Hippocampal formation (tissue), 2 donors: ENCODE measurements at places on chromosomes 13 and 19.
A peak's percentile ranks its signal among the peaks of the same experiment; 100 is the strongest.

- DNase-seq = no peak
Measured at GRCh38 chr13:46947425-46948191, 50.8 kb upstream of the HTR2A start.

DNA sequence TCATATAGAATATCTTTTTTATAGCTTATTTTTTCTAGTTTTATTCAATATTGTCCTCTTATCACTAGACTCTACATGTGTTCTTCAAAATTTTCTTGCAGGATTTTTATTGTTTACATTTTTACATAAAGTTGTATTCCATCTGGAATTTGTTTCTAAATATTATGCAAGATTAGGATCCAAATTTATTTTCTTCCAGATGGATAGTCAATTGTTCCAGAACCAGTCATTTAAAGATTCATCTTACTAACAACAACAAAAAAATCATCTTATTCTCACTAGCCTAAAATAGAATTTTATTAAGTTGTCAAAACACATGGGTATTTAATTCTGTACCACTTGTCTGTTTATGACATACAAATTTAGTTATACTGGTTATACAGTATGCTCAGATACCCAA is 390.4 kb upstream of the GPC6 start:
- DNase-seq = no peak

DNA sequence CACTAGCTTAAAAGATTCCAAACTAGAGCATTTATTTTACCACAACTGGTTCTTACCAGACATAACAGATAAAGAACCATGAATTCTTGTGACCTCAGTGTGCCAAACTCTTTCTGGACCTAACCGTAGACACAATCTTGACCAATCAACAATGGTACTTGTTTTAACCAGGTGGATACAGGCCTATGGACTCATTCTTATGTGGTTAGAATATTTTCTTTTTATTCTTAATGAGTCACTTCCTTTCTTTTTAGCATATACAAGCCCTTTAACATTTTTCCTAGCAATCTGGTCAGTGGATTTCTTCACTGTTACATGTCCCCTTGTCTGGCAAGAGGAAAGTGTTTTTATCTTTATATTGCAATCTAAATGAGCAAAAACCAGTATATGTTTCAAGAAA is 792.1 kb upstream of the SPRY2 start:
- DNase-seq = no peak

DNA sequence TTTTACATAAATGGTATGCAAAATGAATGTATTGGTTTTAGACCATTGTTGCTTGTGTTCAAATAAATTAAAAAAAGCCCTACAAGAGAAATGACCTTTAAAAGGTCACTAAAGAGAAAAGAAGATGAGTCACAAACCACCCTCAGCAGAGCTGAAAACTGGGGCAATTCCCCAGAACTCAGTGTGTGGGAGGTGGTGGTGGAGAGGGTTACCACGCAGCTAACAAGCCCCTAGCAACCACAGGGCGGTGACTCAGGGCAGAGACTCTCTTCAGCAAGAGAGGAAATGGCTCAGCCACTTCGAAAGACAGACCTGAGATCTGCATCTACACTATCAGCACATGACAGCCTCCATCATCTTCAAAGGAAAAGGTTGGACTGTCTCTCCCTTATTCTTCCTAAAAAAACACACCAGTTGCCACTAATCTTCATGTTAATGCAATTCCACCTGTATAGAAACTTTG is 29.4 kb upstream of the NDFIP2 start:
- DNase-seq = no peak

- no peak for DNase-seq
Measured at GRCh38 chr13:28653111-28653510, 5.8 kb upstream of the POMP start.

DNA sequence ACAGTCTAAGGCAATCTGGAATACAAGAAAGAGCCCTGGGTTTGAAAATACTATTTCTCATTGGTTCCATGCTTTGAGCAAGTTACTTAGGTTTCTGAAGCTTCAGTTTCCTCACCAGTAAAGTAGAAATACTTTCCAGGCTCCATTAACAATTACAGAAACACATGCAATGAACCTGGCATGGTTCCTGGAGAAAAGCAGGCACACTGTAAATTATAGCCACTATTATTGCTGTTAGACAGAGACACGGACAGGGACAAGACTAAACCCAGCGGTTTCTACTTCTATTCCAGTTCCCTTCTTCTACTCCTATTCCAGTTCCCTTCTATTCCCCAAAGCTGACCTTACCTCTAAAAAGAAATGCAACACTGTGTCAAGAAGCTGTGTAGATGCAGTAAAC is 41.2 kb downstream of the MIPEP start:
- DNase-seq = no peak

DNA sequence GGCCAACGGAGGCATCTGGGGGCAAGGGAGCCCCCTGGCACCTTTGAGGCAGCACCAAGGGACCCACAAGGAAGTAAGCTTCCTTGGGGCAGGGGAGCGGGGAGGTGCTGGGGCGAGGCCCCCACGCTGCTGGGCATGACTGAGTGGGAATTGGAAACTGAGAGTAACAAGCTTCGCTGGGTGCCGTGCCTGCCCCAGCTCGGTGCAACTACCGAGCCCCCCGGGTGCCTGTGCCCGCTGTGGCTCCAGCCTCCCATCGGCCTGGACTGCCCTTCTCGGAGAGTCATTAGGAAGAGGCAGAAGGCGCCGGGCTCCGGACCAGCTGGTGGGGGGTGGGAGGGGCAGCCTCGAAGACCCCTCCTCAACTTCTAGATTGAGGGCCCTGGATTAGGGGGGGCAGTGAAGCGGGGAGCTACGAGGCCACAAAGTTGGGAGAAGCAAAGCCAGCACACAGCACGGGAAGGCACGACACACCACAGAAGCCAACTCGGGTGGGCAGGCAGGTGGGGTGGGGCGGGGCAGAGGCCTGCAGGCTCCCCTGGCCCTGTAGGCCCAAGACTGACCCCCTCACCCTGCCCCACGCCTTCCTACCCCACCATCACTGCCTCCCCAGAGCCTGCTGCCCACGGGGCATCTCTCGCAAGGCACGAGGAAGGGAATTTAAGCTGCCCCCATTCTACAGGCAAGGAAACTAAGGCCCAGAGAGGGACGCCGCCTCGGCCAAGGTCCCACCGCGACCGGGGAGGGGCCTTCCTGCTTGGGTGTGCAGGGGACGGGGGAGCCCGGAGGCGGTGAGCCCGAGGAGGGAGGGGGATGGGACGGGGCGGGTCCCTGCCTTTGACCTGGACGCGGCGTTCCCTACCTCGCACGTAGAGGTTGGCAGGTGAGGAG is 83.2 kb downstream of the PTPRS start:
- no peak for DNase-seq

GRCh38 chr19:28876609-28877123 is 336.3 kb downstream of the UQCRFS1 start:
- DNase-seq = no peak

DNA sequence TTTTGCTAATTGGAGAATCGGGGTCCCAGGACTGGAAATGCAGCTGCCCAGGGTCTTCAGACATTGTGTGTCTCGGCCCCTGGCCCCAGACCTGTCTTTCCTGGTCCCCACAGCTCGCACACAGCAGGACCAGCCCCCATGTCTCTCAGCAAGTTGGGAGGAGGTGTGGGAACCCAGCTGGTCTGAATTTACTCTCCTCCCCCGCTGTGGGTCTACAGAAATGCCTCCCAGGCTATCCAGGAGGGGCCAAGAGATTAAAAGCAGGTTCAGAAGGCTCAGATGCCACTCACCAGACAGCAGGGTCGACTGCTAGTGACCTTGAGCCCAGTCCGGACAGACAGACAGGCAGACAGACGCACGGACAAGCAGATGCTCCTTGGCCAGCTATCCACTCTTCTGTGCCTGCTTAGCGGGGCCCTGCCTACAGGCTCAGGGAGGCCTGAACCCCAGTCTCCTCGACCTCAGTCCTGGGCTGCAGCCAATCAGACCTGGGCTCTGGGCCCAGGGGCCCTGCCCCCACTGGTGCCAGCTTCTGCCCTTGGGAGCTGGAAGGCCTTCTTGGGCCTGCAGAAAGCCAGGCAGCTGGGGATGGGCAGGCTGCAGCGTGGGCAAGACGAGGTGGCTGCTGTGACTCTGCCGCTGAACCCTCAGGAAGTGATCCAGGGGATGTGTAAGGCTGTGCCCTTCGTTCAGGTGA is at the start of gene DAND5:
Gene DAND5, plus strand, starts transcription at position 285 of the 697 bp plus-strand sequence. Its CDS starts 85 bp downstream, at position 370.
- DNase-seq = no peak

DNA sequence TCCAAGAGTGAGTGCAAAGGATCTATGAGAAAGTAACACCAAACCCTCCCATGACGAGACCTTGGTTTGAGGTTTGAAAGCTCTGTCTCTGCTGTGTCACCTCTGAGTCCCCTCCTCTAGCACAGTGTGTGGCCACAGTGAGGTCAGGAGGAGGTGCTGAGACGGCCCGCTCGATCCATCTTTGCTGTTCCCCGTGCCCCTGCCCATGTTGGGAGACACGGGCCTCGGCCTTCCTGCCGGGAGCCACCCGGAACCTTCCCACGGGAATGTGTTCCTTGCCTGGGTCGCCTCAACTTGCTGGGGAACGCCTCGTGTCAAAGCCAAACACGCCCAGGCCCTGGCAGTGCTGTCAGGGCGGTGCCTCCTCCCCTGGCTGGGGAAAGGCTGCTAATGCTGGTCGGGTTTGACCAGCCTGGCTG is 10.1 kb downstream of the NANOS3 start:
- no peak for DNase-seq

GRCh38 chr13:60335531-60335930 is 61.5 kb upstream of the TDRD3 start:
- peak; percentile 24 for DNase-seq

GRCh38 chr19:1450735-1451731 is 1.1 kb downstream of the APC2 start:
- peak; percentile 16 for DNase-seq

DNA sequence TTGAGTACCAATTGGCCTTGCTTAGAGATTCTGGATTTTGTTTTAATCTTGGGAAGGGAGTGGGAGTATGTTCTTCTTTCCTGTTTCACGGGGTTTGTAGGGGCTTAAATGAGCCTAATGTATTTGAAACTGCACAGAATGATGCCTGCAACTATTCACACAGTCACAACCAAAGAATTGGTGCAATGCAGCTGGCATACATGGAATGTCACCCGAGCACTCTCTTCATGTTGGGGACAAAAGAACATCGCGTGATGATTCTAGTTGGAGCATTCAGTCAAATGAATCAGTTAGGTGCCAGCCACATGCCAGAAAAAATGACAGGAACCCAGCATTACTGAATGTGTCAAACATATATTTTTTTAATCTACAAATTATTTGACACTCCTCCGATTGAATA is 22.1 kb downstream of the STARD13 start:
- DNase-seq = no peak

DNA sequence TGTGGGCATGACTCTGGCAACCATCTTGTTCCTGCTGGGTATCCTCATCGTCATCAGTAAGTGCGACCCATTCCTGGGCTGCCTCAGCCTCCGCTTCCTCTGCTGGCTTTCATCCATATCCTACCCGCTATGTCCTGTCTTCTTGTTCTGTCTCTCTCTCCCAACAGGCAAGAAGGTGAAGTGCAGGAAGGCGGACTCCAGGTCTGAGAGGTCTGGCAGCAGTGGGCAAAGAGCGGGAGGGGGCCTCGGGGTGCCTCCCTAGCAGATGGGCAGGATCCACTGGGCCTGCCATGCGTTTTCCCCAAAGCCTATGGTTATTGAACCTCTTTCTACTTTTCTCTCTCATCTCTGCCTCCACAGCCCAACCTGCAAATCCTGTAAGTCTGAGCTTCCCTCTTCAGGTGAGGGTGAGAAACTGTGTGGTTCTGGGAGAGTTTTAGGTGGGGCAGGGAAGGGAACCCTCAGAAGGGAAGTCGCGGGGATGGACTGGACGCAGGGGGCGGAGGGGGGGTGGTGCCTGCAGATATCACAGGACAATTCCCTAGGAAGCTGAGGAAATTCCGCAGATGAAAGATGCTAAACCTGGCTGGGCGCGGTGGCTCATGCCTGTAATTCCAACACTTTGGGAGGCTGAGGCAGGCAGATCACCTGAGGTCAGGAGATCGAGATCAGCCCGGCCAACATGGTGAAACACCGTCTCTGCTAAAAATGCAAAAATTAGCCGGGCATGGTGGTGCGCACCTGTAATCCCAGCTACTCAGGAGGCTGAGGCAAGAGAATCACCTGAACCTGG is 3.1 kb upstream of the FXYD5 start:
- no peak for DNase-seq

GRCh38 chr19:38740257-38740592 is 4.0 kb downstream of the CAPN12 start:
- no peak for DNase-seq

- DNase-seq = peak; percentile 22
Measured at GRCh38 chr19:11422163-11423065, 3.3 kb upstream of the RGL3 start.

DNA sequence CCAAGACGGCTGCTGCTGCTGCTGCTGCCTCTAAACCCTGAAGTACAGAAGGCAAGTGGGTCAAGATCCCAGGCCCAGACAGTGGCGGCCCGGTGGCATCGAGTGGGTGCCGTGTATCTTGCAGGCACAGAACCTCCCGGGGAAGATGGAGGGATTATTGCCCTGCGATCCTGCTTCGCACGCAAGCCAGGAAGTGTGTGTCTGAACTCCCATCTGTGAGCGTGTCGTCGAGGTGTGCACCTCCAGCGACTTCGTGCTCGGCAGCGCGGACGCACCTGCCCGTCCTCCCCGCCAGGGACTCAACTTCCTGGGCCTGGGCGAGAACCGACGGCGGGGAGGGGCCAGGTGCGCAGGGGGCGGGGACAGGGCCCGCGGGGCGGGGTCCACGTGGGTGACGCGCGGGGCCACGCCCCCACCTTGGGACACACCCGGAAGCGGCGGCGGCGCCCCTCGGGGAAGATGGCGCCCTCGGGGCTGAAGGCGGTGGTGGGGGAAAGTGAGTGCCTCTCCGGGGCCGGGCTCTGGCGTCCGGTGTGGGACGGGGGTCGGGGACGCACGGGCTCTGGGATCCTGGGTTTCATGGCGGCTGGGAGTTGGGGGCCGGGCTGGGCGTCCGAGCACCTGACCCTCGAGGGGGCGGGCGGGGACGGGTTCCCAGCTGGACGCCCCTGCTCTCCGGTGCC is at the start of gene STXBP2:
Gene STXBP2, plus strand, starts transcription at position 420 of the 683 bp plus-strand sequence. Its CDS starts 40 bp downstream, at position 460.
- DNase-seq = no peak

DNA sequence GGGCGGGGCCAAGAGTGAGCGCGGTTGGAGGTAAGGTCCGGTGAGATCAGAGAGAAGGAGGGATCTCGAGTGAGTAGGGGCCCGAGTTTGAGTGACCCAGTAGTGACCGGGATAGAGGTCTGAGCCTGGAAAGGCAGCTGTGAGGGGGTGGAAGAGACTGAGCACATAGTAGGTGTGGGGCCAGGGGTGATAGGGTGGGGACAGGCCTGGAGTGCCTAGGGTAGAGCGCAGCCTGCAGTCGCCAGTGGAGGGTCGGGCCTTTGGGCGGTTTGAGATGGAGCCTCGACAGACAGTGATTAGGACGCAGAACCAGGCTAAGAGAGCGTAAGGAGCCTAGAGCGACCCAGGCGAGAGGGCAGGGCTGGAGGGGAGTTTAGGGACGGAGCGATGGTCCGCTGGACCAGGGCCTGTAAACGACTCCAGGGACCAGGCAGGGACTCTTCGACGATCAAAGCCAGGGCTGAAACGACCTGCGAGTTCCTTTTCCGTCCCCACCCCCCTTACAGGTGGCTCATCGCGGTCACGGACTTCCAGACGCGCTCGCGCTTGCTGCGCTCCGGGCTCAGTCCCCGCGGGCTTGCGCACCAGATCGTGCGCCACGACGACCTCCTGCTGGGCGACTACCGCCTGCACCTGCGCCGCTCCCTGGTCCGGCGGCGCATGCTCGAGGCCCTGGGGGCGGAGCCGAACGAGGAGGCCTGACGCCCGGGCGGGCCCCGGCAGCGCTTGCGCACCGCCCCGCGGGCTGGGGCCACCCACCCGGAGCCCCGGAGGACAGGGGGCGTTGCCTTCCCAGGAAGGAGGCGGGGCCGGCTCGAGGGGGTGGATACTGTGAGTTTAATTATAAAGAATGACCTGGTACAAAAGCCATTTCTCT is 9.4 kb downstream of the C19orf81 start:
- DNase-seq = peak; percentile 65

- no peak for DNase-seq
Measured at GRCh38 chr19:44808463-44809371, at the start of gene BCAM. BCAM (plus strand) TSS chr19:44809103; CDS start chr19:44809125, 22 bp downstream.
